ENCODE measurements at places on chromosomes 16 and 17. TPM values are rescaled to one million over a fixed set of nuclear protein-coding genes. Genes with fewer than 3 reads are reported as not detected.

The KRT12 gene
- not detected for total RNA-seq

The ZNF319 gene
- 4.1 TPM for total RNA-seq

The CDK5R1 gene
- 0.33 TPM for total RNA-seq

The FUS gene
- 34.4 TPM for total RNA-seq

The ALDOC gene
- 59.3 TPM for total RNA-seq

The NPIPB12 gene
- total RNA-seq: 11.0 TPM

The ST6GALNAC2 gene
- total RNA-seq: 1.0 TPM

The MLX gene
- 36.2 TPM for total RNA-seq

The IL17C gene
- total RNA-seq: not detected

All from fibroblast of lung (primary cell).